ENCODE measurements at places on chromosomes 5 and 9.
A peak's percentile ranks its signal among the peaks of the same experiment; 100 is the strongest.

DNA sequence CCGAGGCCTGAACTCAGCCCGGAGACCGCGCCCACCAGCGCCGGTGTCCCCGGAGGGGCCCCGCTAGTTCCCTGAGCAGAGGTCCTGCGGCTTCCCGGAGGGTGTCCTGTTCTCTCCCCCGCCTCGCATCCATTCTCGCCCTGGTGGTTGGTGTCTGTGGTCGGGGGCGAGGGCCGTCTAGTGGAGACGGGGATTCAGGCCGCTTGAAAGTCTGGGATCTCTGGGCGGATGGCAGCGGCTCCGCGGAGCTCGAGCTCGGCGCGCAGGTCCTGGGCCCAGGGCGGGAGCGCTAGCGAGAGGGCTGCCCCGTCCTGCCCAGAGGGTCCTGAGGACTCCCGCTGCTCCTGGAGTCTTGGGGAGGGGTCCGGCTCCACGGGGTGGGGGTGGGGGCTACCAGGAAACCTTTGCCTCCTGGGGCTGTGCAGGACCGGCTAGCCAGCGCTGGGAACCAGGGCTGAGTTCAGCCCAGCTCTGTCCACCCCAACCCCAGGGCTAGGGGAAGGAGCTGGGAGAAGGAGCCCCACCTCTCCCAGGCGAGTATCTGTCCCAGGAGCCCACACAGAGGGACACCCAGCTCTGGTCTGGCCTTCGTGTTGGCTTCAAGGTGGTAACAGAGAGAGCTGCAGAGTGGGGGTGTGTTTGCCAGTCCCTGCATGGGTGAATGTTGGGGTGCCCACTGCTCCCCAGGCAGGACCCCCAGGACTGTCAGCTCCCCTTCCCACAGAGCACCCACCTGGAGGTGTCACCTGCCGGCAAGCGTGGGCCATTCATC, 4.0 kb downstream of the TOR4A start:
- no peak for DNase-seq

GRCh38 chr9:112527959-112528358, 41.3 kb downstream of the KIAA1958 start:
- DNase-seq, result no peak

DNA sequence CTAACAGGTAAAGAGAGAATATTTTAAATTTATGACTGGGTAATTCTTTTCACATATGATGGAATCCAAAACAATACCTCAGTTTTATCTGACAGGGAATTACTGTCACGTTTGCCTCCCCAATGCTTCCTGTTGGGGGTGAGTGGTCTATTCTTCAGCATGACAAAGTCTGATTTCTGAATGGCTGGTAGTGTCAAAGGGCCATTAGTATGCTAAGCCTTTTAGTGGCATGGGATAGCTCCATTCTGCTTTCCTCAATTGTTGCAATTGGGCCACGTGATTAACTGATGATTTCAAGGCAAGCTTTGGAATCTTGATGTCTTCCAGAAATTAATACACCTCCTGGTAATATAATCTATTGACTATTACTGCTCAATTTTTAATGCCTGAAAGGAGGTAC, 14.7 kb upstream of the NDUFS4 start:
- no peak for DNase-seq

- no peak for DNase-seq
These were observed 4.8 kb downstream of the DNAJB5 start for GRCh38 chr9:34994260-34994899.

DNA sequence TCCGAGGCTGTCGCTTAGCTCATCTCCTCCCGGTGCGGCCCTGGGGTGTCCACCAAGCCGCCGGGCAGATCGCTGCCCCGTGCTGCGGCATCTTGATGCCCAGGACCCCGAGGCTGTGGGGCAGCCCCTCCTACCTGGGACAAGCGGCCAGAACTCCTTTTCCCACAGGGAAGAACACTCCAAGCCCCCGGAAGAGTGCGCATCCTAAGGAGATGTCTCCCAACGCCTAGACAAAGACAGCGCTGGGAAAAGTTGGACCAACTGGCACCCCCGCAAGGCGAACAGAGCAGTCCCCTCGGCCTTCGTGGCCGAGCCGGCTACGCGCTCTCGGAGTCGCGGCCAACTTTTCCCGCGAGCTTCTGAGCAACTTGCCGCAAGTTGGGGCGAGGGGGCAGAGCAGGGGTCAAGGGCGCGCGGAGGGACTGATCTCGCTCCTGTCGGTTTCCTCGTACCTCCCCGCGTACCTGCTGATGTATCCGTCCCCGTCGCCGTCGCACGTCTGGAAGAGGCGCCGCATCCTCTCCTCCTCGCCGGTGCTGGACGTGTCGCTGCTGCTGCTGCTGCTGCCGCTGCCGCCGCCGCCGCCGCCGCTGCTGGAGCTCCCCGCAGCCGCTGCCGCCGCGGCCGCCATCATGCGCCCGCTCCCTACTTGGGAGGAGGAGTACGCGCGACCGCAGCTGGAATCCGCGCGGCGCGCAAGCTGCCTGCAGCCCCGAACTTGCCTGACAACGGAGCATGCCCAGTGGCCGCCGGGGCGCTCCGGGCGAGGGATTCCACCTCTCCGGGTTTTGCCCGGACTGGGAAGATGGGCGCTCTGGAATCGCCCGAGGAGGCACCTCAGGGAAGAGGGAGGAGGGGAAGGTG, at the start of gene MCC:
Gene MCC, minus strand, starts transcription at position 673 of the 864 bp plus-strand sequence.
- DNase-seq, result peak; percentile 60

DNA sequence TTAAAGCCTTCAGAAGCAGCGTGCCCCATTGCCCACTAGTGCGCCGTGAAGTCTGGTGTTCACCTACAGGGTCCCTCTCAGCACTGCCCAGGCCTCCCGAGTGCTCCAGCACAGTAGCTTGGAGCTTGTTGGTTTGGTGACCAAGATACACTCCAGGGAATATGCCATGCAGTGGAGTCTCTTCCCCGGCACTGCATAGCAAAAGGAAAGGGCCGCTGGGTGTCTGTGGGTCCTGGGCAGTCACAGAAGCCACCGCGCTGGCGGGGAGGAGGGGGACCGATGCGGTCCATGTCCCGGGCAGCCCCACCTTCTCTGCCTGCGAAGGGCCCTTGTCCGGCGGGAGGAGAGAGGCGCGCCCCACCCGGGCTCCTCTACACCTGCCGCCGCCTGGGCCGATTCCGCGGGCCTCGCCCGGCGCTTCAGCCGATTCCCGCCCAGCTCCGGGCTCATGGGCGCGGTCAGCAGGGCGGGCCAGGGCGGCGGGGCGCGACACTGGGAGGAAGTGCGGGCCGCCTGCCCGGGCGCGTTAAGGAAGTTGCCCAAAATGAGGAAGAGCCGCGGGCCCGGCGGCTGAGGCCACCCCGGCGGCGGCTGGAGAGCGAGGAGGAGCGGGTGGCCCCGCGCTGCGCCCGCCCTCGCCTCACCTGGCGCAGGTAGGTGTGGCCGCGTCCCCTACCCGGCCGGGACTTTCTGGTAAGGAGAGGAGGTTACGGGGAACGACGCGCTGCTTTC, at the start of gene SYK:
Gene SYK, plus strand, starts transcription at position 579 of the 732 bp plus-strand sequence. CDS start 42,080 bp downstream, outside the sequence.
- peak; percentile 11 for DNase-seq

DNA sequence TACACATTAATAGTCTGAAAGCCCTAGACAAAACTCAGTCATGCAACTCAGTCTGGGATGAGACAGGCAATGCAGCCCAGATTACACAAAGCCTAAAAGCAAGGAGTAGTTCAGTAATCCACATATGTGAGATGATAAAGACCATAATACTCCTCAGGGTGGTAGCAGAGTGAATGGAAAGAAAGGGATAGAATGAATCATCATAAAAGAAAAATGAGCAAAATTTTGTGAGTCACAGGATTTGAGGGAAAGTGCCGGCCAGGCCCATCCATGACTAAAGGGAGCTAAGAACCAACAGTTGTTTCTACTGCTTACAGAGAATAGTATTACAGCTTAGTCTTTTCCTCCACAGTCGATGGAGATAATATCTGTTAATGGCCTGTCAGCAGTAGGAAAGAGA, 90.0 kb upstream of the POU5F2 start:
- DNase-seq, result no peak
